Hematopoietic multipotent progenitor cell treated with erythropoietin and hydrocortisone succinate and interleukin-3 and kit ligand, for 4 days (in vitro differentiated cells): ENCODE measurements at places on chromosomes 7 and 10.
A peak's percentile ranks its signal among the peaks of the same experiment; 100 is the strongest.

GRCh38 chr10:19640566-19641263 lies 175.5 kb upstream of the PLXDC2 start:
- peak; percentile 72 for DNase-seq

DNA sequence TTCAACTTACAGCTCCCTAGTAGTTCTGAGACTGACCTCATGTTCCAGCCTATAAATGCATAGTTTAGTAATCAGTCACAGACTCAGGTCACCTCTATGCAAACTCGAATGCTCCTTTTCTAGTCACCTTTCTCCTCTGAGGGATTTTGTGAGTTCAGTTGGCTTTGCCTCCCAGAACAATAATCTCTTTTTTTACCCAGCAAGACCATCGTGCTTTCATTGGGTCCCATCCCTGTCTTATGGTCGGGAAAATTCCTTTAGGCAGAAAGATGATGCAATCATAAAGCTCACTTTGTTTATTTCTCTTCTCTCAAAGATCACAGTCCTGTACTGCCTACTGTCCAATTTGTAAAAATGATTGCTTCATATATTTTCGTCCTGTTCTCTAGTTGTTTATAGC lies 38.4 kb downstream of the TWIST1 start:
- DNase-seq = no peak

DNA sequence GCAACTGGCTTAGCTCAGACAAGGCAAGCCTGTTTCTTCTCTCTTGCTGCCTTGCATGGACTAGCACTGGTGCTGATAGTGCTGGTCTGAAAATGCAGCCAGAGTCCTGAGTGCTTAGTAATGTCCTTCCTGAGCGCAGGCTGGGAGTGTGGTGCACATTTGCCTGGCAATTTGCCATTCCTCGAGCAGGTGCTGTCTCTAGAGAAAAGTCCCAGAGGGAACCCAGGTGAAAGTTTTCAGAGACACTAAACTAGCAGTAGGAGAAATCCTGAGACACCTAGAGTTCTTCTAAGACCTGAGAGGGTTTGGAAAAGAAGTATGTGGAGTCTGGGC lies 1.9 kb downstream of the SFTPD start:
- no peak for DNase-seq

GRCh38 chr7:711922-712380 lies 14.5 kb upstream of the DNAAF5 start:
- DNase-seq = no peak

DNA sequence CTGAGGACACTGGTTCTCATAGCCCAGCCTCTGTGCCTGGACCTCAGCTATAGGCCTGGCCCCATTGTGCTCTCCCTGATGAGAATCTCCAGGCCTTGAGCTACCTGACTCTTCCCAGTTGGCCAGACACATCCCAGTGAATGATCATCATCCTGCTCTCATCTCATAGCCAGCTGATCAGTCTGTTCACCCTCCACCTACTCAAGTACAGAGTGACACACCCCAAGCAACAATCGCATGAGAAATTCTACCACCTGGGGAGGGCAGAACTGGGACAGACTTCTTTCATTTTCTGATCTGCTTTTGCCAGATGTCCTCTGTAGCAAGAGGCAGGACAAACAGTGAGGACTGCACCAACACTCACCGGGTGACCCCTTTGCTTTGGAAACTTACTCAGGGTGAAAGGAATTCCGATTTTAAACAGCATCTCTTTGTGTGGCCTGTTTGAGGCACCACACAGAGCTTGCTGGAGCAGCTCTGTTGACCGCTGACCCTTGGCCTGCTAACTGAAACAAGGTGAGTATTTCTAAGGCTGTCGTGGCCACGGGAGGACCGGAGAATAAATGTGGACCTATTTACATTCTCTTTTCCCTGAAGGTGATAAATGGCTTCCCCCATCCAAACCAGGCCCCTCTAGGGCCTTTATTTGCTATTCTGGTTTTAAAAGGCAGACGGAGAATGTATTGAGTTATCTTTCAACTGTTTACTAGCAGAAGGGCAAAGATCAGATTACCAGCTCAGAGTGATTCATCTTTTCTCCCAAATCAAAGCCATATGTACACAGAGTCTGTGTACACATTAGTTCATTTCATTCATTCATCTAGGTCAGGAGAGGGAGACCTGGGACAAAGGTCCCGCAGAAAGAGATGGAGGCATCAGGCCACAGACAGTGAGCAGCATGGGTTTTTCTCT lies 181.4 kb upstream of the TNS3 start:
- no peak for DNase-seq

- DNase-seq = no peak
Measured at GRCh38 chr7:70352088-70352487, 753.8 kb downstream of the AUTS2 start.

GRCh38 chr10:13382703-13383398 lies 34.8 kb upstream of the SEPHS1 start:
- peak; percentile 51 for DNase-seq

DNA sequence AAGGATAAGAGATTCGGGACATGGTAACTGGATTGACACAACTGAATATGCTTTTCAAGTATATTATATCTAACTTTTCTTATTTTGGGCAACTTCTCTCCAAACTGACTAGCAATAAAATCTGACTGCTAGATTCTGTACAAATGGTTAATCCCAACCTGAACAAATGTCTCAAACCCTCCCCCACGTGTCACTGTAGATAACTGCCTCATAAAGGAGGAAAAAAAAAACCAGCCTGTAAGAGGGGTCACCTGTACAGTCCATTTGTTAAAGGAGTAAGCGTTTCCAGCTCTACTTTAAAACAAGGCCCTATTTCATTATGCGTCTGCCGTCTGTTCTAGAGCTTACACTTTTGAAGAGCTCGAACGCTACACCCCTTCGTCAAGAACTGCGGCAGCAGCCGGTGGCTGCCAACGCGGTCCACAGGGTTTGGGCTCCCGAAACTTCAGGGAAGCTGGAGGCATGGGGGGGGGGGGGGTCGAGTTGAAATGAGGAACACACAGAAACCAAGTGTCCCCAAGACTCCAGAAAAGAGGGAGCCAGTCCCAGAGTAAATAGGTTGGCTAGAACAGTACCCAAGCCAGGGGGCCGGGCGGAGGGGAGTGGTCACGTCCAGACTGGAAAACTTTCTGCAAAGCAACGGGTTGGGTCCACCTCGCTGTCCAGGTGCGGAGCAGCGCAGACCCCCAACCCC lies 492 bp downstream of the COG5 start:
- peak; percentile 74 for DNase-seq

GRCh38 chr7:36763132-36763816 lies 39.0 kb upstream of the AOAH start:
- no peak for DNase-seq

- no peak for DNase-seq
Measured at GRCh38 chr10:28837613-28838390, 160.5 kb downstream of the BAMBI start.

DNA sequence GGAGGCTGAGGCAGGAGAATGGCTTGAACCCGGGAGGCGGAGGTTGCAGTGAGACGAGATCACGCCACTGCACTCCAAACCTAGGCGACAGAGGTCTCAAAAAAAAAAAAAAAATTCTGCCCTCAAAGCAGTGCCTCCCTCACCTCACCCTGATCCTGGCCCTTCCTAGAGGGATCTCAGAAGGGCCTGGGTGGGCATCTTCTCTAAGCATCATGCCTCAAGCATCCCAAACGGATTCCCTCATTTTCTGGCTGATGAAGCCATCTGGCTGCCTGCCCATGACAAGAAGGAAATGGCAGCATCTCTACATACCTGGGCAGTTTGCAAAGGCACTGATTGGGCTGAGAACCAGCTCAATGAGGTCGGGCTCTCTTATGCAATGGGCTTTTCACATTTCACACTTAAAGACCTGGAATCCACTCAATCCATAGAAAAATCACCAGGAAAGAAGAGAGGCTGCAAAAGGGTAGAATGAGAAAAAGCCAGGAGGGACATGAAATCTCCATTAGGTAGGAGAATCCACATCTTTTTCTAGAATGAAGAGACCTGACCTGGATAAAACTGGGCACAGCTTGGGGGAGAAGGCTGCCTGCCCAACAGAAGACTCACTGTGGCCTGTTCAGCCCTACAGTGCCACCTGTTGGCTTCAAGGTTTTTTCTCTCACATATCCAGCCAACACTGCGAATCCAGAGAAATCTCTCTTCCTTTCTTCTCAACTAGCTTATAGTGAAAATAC lies 48.1 kb downstream of the PDLIM1 start:
- DNase-seq = peak; percentile 77

DNA sequence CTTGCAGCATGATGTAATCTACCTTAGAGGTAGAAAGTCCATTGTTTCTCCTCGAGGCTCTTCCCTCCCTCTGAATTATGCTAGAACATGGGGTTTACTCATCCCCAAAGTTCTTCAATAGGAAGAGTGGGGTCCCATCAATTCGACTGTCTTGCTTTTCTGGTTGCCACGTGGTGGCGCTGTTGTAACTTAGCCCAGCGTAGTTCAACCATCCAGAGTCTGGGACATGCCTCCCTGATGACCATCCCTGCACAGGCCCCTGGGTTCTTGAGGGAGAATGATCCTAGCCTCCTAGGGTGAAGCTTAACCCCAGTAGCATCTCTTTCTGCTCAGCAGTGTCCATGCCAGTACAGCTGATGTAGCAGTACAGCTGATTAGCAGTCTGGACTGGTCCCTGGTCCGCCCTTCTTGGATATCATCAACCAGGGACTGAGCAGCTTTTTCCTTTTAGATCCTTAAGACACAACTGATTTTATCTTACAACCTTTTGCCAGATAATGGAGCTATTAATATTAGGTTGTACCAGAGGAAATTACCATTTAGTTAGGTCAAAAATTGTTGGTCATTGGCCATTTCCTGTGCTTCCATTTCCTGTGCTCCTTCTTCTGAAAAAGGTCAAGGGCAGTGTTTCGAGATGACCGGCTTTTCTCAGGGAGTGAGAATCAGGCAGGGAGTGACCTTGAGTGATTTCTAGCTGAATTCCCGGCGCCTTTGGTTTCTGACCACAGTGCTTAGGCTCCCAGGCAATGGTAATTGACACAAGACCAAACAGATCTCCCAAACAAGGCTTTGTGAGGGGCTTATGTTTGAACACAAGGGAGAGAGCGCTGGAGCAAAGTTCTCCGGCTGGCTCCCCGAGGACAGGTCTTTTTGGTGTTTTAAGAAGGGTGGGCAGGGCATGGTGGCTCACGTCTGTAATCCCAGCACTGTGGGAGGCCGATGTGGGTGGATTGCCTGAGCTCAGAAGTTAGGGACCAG lies 65.4 kb downstream of the TACC2 start:
- DNase-seq = peak; percentile 29

GRCh38 chr10:57338823-57339558 lies 928.7 kb downstream of the IPMK start:
- DNase-seq = peak; percentile 77
